Natural killer cell (primary cell): ENCODE measurements at places on chromosomes 16 and 17.
A peak's percentile ranks its signal among the peaks of the same experiment; 100 is the strongest.

- no peak for DNase-seq
These were observed 45.0 kb downstream of the B9D1 start for GRCh38 chr17:19317359-19318095.

- DNase-seq, result no peak
These were observed 123.1 kb upstream of the MAF start for GRCh38 chr16:79723583-79724168.

GRCh38 chr17:48126532-48126850 lies 18.9 kb downstream of the SNX11 start:
- no peak for DNase-seq

DNA sequence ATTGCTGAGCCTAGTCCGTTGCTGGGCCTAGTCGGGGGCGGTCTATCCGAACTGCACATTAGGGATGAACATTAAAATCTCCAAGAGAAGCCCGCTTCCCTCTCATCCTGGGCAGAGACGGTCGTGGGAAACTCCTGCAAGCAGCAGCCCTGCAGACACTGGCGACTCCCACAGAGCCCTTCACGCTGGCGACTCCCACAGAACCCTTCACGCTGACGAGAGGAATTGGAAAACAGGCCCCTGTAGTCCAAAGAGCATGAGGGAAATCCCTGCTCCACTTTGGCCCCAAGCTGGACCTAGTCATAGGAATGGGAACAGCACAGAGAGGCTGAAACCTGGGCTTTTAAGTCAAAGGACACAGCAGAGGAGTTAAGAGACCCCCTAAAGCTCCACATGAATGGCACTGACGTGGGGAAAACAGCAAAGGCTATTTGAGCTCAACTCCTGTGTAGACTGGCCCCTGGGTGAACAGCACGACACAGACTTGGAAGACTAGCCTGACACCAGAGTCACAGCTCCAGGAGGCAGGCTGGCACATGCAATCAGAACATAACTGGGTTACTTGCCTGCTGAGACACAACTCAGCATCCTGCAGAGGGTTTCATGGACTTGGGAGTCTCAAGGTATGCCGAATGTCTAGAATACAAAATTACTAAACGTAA lies 42.2 kb downstream of the WDR45B start:
- DNase-seq, result no peak

DNA sequence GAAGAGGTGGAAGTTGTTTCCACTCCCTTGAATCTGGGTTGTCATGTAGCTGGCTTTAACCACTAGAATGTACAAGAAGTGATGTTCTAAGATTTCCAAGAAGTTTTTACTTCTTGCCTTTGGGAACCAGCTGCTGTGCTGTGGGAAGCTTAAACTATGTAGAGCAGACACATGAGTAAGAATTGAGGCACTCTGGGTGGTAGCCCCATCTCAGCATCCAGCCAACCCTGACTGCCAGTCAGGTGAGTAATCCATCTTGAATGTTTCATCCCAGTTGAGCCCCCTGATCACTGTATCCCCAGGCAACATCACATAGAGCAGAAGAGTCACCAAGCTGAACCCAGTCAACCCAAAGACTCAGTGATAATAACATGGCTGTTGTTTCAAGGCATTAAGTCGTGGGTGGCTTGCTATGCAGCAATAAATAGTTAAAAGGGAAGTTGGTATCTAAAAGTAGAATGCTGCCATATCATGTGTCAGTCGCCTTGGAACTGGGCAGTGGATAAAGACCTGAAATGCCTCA lies 62.8 kb upstream of the GPR139 start:
- no peak for DNase-seq

- no peak for DNase-seq
These were observed 5.8 kb downstream of the DNAAF1 start for GRCh38 chr16:84150926-84151325.

- peak; percentile 25 for DNase-seq
These were observed 68.8 kb downstream of the ITFG1 start for GRCh38 chr16:47392081-47392480.

GRCh38 chr16:6905601-6906000 lies 427.0 kb upstream of the RBFOX1 start:
- no peak for DNase-seq

DNA sequence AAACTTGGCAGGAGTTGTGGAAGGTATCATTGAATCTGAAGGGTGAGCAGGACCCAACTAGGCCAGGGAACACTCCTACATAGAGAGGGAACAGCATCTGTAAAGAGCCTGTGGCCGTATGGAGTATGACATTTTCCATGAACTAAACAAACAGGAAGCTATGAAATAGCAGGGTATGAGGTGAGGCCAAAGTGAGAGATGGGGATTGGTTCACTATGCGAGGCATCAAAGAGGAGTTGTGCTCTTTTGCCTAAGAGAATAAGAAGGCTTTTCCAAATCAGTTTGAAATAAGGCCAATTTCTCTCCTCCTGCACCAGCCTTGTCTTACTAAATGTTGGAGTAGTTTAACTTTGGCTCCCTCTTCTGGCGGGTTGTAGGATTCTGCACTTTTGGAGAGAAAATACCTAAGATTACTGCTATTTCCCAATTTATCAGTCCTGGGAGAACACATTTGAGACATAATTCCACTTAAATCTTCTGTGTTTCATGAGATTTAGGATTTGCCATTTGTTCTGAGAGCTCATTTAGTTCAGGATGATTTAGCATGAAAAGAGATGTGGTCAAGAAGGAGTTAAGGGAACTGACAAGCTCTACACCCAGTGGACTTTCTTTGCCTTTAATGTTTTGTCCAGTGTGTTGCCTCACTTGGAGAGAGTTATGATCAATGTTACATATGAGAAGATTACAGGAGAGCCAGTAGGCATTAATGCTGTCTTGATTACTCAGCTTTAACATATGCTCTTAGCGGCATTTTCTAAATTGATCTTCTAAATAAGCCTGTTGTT lies 55.4 kb downstream of the TNRC6C start:
- peak; percentile 87 for DNase-seq

- no peak for DNase-seq
These were observed 7.6 kb downstream of the LMF1 start for GRCh38 chr16:962901-963814.

- DNase-seq, result no peak
These were observed 67.3 kb downstream of the RAI1 start for GRCh38 chr17:17748604-17749003.

DNA sequence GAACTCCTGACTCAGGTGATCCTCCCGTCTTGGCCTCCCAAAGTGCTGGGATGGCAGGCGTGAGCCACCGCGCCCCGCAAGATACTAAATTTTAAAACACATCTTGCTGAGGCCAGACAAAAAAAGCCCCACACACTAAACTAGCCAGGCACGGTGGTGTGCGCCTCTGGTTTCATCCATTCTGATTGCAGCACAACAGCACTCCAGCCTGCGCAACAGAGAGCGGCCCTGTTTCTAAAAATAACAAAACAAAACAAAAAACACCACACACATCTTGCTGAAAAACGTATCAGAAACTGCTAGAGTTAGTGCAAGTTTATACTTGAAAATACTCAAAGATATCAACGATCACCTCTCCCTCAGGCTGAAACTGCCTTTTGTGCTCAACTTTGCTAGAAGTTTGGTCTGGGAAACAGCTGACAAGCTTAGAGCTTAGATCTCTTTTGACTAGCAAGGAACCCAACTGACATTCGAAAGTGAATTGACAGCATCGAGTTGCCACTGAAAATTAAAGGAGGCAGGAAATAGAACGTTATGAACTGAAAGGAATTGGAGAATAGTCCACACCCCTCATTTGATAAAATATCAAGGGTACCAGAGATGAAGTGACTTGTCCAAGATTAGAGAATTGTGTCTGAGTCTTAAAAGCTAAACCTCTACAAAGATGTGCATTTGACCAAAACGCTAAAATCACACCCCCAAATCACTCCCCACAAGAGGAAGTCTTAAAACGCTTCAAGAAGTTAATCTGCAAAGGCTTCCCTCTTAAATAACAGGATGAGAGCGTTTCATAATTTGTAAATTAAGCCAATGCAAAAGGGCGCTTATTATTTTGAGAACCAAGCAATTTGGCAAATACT lies 908 bp downstream of the COG4 start:
- peak; percentile 47 for DNase-seq

DNA sequence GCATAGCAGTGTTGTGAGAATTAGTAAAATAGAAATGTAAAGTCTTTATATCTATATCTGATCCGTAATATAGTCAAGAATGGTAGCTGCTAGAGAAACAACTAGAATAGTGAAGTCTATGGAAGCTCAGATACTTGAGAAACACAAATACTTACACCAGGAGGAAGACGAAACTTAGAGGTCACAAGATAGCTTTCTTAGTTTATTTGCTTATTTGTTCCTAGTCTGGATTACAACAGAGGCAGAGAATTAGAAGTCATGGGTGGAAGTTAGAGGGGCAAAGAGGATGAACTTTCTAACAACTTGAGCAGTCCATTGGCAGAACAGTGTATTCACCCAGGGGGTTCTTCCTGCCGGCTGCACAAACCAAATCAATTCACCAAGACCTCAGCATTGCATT lies 13.9 kb downstream of the GNGT2 start:
- DNase-seq, result no peak

DNA sequence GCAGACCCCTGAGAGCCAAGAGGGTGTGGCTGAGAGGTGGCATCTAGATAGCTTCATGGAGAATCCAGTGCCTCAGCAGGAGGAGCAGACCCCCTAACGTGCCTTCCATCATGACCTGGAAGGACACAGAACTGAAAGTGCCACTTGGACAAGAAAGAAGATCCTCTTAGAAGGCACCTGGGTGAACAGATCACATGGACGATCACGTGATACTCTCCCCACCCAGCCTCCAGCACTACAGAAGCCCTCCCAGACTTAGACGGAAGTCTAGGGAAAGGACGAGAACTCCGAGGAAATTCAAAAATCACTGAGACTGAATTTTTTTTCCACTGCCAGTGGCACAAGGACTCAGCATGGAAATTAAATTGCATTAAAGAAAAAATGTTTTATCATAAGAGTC lies 113.4 kb downstream of the MRM1 start:
- no peak for DNase-seq

DNA sequence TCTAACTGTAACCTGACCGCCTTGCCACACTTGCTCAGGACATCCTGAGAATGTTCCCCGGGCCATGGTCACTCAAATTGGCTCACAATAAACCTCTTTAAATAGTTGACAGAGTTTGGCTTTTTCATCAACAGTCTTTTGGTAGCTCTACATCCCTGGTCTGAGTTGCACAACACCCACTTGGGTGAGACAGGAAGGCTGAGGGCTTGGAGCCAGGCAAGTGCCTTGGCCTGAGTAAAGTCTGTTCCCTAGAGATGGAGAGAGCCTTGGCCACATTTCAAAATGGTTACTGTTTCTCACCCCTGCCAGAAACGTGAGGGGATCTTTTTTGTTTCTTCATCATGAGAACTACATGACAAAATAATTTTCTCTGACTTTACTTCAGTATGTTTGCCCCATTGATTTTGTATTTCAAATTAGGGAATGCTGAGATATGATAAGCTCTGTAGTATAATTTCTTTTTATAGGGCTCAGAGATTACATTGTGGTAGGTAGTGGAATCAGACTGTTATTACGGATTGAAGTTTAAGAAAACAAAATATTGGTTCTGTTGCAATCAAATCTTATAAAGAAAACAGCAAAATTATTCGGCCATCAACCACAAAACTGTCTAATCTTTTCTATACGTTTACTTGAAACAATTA lies 53.9 kb upstream of the NETO2 start:
- no peak for DNase-seq

- no peak for DNase-seq
These were observed 30.0 kb downstream of the SRCIN1 start for GRCh38 chr17:38575781-38576180.

DNA sequence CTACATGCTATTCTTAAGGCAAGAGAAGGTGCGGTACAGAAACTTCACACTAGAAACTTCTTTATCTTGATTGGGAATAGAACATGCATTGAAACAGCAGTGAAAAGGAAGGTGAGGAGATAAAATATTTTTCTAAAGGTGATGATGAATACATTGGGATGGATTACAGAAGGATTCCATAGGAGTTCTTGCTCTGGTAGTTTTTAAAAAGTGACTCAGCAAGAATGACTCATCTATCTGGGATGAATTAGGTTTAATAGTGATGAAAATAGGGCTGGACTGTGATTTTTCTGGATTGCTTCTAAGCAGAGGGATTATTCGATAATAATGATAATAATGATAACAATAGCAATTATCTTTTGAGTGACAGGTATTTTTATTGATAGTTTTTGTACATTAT lies 65.6 kb upstream of the HS3ST4 start:
- no peak for DNase-seq

DNA sequence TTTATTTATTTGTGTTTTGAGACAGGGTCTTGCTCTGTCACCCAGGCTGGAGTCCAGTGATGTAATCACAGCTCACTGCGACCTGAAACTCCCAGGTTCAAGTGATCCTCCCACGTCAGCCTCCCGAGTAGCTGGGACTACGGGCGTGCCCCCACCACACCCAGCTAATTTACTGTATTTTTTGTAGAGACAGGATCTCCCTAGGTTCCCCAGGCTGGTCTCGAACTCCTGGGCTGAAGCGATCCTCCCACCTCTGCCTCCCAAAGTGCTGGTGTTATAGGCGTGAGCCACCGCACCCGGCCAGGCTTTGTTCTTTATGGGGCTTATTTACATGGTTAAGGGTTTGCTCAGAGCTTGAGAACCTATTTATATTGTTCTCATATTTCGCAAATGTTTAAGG lies 5.8 kb upstream of the MEIOB start:
- no peak for DNase-seq

DNA sequence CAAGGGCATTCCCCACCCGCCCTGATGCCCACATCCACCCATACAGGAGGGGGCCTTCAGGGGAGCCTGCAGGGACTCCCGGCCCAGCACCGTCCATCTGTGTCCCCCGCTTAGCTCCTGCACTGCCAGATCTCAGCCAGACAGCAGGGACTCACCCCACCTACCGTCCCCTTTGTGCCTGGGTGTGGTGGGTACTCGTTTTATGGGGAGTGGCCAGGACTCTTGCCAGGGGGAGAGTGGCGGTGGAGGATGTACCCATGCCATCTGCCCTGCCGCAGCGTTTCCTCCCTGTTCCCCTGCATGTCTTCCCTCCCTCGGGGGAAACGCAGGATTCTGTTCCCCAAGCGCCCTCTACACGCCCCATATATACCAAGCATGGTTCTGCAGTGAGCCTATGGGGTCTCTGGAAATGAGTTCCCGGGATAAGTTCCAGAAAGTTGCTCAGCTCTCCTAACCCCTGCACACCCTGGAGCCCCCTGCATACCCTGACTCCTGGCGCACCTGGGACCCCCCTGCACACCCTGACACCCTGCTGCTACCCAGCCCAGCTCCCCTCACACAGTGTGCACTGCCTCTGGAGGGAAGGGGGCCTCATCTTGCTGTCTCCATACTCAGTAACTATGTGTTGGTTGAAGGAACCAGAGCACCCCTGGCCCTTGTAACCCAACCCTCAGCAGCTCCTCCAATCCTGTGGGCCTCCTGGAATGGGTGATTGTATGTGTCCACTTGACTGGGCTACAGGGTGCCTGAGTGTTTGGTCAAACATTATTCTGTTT lies 4.2 kb upstream of the MAFG start:
- DNase-seq, result no peak

- DNase-seq, result no peak
These were observed 788 bp upstream of the PRCD start for GRCh38 chr17:76538941-76539570.

GRCh38 chr17:82630212-82630611 lies 18.0 kb downstream of the WDR45B start:
- DNase-seq, result no peak
